ENCODE measurements at places on chromosomes 7 and 10.

DNA sequence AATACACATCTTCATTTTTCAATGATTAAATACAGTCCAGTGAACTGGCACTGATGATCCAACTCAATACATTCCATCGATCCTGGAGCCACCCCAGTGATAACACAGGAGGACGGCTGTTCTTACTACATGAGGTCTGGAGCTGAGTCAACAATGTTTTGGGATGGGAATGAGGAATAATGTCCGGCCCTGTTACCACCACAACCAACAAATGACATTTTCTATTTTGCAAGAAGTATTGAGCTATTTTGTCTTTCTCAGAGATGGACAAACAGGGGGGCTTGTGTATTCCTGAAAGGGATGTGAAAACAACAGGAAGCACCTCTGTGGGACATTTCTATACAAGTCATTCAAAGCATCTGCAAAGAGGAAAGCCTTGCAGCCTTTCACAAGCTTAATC, 249.2 kb downstream of the PARD3 start:
- DNase-seq, result no peak

DNA sequence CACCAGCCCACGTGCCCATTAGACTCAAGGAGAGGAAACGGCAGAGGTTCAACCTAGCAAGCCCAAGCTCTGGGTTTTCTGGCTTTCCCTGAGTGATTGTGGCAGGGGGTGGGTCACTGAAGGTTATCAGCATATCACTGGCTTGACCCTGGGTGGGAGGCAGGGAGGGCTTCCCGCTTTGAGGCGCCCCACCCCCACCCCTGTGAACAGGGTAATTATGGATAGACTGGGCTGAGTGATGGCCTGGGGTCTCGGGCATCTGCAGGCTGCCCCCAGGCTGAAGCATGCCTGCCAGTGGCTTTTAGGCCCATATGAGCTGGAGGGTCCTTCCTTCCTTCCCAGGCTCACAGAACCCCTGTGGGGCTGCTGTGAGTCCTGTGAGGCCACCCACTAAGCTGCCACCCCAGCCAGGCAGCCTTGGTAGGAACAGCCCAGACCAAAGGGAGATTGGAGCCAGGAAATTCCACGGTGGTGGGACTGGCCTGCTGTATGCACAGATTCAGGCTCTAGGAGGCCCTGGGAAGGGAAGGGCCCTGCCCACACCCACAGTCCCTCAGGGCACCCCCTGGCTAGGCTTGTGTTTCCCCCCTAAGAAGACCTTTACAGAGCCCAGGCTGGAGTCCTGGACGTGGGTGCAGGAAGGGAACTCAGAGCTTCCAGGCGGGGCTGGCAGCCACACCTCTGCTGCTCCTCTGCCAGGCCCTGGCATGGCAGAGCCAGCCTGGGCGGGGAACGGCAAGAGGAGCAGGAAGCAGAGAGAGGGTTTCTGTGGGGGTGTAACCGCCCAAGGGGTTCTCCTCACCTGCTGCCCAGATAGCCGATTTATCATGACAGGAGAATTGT, 33.1 kb downstream of the GPRIN2 start:
- DNase-seq, result no peak

GRCh38 chr10:52539463-52539862, 225.4 kb downstream of the DKK1 start:
- no peak for DNase-seq

GRCh38 chr7:132451161-132451560, 125.1 kb downstream of the PLXNA4 start:
- DNase-seq, result peak; percentile 34

GRCh38 chr7:134016223-134016941, 110.8 kb upstream of the LRGUK start:
- no peak for DNase-seq

DNA sequence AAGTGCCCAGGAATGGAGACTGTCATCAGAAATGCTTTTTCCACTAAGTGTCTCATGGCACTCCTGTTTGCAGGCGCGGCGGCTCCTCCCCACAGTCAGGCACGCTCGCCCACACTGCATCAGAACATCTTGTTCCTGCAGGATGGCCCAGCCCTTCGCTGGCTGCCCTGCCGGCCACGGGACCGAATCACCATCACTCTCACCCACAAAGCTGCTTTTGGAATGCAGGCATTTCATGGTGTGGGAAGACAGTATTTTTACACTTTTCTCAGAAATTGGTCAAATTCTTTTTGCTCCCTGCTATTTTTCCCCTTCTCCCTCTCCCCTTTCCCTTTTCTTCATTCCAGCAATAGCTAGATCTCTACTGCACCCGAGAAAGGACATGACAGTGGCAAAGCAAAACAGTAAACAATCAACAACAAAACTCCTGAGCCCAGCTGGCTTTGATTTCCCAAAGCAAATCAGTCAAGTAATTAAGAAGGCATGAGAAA, 176.1 kb upstream of the TNS3 start:
- DNase-seq, result no peak

DNA sequence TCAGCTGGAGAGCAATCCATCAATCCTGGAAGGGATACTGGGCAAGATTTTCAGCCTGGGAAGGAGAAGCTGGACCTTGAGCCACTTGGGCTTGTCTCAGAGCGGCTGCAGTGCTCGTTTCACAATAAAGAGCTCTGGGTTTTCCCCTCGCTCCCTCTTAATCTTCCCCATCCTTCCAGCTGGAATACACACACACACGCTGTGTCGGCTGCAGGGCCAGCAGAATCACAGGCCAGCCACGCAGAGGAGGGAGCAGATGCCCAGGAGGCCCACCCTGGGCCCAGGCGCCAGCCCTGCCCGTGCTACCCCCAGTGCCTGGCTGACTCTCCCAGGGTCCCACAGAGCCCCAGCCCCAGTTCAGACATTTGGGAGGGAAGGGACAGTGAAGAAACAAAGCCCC, 255.1 kb downstream of the TNS3 start:
- DNase-seq, result no peak

DNA sequence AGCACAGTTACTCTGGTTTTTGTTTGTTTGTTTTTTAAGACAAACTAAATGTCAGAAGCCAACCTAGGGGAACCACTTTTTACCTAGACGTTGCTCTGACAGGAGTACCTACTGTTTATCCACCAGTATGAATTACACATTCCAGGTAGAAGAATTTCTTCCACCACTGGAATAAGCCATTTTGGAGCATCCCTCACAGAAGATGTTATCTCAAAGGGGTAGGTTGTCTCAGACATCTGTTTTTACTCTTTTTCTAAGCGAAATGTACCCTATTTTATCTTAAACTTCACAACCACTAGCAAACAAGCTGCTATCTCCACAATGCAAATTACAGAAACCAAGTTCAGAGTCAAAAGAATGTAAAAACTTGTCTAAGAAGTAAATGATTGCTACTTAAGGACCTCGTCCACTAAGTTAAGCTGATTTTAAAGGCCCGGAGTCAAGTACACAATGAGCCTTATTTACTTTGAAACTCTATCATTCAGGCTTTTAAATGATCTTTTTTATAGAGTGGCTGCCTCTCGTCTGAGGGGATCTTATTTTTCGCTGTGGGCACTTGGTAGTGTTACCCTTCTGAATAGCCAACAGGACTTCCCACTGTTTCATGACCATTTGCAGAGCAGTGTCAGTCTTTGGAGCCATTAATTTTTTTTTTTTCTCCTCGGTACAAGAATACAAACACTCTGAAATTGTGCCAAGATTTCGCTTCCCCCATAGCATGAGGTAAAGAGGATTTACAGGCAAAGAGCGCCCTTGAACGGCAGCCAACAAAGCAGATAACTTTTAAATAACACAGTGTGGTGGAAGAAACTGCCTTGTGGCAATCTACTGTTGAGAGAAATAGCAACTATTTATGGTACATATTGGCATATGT, 15.7 kb upstream of the ARMC3 start:
- no peak for DNase-seq

- DNase-seq, result no peak
These were observed 112.9 kb upstream of the ZNF746 start for GRCh38 chr7:149610441-149611011.

DNA sequence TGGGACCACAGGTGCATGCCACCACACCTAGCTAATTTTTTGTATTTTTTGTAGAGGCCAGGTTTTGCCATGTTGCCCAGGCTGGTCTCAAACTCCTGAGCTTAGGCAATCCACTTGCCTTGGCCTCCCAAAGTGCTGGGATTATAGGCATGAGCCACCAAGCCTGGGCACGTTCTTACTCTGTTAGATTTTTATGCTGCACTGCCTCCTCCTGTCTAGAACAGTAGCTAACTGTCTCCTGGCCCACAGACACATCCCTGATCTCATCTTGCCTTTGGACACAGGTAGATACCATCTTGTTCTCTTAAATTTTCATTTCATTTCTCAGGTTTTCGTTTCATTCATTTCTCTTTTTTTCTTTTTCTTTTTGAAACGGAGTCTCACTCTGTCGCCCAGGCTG, 41.1 kb downstream of the BLVRA start:
- no peak for DNase-seq

DNA sequence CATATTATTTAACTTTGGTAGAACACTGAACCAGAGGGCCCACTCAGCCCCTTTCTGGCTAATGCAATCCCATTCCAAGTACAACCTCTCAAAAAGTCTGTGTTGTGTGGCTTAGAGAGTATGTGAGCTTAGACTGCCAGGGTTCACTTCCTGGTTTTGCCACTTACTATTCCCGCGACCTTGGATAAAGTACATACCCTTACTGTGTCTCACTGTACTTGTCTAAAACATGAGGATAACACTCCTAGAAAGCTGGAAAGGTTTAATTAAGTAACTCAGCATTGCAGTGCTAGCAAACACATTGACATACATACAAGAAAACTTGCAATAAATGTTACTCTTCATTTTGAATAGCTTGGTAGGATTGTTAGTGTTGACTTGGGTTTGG, 215.8 kb downstream of the CHCHD3 start:
- DNase-seq, result no peak

- DNase-seq, result no peak
These were observed 630.0 kb downstream of the NRG3 start for GRCh38 chr10:82505009-82505408.

GRCh38 chr7:139619367-139619657, 95.8 kb downstream of the CLEC2L start:
- DNase-seq, result no peak

DNA sequence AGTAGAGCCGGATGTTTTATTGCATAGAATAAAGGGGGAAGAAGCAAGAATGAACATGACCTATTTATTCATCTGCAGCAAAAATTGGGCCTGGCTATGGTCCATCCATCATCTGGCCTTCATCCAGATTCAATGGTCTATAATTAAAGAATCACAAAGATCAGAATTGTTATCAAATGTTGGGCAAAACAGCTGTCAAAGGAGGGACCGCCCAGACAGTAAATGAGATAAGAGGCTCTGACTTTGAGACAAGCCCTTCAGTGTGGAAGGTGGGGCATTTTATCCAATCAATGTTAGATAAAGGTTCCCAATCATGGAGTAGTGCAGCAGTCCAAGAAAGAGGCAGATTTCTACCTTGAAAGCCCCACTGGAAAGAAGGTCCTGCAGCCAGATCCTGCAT, 153.5 kb downstream of the PARD3 start:
- DNase-seq, result no peak

GRCh38 chr7:131011432-131011742, 277.4 kb upstream of the KLF14 start:
- DNase-seq, result no peak

- no peak for DNase-seq
These were observed 73.0 kb downstream of the NHLRC2 start for GRCh38 chr10:113927440-113927839.

GRCh38 chr10:11587722-11588259, 23.7 kb downstream of the USP6NL start:
- no peak for DNase-seq

- no peak for DNase-seq
These were observed 335.8 kb upstream of the MBL2 start for GRCh38 chr10:53108317-53108934.

GRCh38 chr10:31090894-31091607, 59.4 kb upstream of the ZNF438 start:
- no peak for DNase-seq
